Activated T-cell treated with anti-CD3 and anti-CD28 coated beads, Interleukin-2, amount 50 U/mL, for 48 hours (primary cell): ENCODE measurements at places on chromosomes 12 and 14.

DNA sequence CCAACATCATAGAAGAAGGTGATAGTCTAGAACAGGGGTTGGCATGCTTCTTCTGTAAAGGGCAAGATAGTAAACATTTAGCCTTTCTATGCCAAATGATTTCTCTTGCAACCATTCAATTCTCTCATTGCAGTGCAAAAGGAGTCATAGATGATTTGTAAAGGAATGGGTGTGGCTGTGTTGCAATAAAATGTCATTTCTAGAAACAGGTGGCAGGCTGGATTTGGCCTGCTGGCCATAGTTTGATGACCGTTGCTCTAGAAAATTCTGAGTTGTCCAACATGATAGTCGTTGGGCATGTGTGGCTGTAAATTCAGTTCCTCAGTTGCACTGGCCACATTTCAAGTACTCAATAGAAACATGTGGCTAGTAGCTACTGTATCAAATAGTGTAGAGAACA lies 21.7 kb downstream of the SMCO2 start:
- no peak for DNase-seq

DNA sequence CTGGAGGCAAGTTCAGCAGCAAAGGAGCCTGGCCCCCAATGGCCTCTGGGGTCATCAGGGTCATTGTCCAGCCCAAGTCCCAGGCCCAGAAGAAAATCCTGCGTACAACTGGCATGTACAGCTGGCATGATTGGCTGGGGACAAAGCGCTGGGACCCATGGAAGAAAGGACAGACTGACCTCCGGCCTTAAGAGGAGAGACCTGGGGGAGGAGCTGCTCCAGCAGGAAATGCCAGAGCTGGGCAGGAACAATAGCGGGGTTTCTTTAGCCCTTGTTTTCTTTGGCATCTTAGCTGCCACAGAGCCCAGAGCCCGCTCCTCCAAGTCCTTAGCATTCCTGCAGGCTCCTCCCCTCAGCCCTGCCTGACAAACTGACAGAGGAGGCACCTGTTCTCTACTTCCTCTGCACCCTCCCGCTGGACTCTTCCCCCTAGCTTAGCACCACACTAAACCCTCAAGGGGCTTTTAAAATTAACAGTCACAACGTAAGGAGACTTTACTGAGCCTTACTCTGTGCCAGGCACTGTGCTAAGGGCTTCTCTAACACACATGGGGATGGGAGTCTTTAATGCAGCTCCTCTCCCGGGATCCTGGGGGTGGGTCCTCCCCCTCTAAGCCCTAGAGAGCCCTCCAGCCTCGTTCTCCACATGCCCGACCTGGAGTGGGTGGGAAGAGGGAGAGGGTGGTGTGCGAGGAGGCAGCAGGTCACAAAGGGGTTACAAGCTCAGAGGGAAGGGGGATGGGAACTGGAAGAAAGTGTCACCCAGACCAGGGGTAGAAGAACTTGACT lies 1.8 kb upstream of the AQP5 start:
- DNase-seq = no peak

- peak; percentile 86 for DNase-seq
These were observed 29.2 kb downstream of the FOS start for GRCh38 chr14:75307700-75308379.

DNA sequence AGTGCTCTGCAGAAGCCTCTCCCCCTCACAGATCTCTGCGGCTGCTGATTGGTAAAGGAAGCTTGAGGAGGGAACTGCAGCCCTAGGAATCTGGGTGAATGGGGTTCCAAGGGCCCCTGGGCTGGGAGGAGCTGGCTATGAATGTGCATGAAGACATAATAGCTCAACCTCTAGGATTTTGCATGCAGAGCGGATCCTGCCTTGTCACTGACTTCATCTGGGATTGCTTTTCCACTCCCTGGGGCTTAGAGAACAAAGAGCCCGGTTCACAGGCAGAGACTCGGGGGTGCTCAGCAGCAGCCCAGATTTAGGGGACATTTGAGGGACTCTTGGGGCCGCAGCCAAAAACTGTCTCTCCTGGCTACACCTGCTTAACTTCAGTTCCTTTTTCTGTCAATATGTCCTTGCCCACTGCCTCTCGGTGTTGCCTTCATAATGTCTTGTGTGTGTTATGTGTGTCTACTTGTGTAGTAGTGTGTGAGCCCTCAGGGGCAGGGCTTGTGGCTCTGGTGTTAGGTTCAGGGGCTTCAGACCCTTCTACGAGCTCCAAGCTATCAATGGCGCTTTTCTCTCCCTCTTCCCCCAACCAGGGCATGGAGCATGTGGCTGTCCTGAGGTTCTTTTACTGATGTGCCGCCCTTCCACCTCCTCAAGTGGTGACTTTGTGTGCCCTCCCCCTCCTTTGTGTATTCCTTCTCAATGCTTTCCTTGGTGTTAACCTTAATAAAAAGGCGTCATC lies 1.9 kb downstream of the CCDC184 start:
- DNase-seq = no peak

- no peak for DNase-seq
These were observed 13.7 kb upstream of the DYNC1H1 start for GRCh38 chr14:101950516-101951215.

DNA sequence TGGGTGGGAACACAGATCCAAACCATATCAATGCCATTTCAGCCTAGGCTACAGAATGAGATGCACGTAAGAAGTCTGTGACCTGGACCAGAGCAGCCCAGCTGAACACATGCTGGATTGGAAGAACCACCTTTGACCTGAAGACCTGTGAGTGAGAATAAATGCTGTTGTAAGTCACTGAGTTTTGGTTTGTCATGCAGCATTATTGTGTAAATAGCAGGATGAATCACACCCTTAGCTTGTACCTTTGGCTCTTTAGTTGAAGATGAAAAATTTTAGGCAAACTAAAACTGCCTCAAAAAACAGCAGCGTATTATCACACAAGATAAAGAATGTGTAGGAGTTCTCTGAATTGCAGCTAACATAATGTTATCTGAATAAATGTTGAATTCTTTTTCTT lies 199.4 kb upstream of the LRIG3 start:
- DNase-seq = no peak
